ENCODE measurements at places on chromosomes 6 and 20.

DNA sequence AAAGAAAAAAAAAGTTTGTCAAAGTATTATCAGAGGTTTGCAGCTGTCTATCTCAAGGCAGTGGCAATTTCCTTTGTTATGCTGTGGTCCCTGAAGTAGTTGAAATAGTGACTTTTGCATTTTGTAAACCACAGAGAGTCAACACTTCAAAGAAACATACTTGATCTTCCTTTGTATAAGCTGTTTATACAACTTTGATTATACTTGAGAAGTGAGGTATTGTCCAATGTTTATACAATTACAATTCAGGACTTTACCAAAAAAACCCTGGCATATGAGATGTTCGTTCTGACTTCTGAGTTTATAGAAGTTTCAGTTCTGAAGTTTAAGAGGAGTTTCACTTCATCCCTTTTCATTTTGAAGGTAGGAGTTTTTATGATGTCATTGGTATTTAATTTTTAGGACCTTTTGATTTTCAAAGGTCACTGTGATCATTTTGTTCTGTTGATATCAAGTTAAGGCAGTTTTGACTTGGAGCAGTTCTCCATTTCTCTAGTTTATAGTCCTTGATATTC is 4.0 kb downstream of the STK4 start:
- DNase-seq = no peak

DNA sequence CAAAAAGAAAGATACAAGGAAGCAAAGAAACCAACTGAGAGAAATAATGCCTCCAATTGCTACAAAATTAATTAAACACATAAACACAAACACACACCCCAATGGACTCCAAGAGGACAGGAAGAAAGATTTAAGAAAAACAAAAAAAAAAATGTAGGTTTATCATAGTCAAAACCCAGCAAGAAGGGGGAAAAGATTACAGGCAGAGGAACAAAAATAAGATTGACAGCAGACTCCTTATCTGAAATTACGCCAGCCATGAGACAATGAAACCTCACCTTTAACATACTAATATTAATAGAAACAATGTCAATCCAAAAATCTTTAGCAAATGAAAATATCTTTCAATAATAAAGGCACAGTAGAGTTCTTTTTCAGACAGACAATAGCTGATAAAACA is 155.8 kb downstream of the RNGTT start:
- no peak for DNase-seq

DNA sequence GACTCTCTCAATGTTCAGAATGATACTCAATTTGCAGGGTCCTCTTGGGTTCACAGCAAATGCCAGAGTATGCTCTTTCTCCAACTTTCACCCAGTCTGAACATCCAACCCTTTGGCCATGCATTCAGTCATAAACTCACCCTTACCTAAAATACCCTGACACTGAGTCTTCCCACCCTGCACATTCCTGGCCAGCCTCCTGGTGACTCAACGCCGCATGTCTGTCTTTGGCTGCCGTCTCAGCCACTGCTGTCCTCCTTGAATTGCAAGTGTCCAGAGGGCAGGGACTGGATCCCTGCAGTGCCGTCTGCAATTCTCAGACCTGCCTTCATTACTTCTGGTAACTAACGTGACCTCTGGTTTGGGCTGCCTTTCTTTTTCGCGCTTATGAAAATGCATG is 593.4 kb downstream of the QKI start:
- no peak for DNase-seq

DNA sequence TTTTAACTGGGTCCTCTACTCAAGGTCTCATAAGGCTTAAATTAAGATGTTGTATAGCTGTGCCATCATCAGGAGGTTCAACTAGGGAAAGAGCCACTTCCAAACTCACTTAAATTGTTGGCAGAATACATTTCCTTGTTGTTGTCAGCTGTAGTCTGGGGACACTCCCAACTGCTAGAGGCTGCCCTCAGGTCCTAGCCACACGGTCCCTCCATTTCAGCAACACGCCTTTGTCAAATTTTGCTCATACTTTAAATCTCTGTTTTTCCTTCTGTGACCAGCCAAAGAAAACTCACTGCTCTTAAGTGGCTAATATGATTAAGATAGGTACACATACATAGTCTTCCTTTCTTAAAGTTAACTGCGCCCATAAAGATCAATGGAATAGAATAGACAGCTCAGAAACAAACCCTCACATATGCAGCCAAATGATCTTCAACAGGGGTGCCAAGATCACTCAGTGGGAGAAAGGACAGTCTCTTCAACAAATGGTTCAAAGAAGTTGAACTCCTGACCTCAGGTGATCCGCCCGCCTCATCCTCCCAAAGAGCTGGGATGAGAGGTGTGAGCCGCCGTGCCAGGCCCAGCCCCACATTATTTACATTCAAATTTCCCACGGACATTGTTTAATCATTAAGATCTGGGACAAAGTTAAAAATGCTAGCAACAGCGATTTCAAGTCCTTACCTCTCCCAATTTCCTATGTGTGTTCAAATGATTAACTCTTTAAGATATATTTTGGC is 76.4 kb upstream of the ELOVL5 start:
- DNase-seq = no peak

- DNase-seq = no peak
These were observed 91.7 kb upstream of the EPB41L1 start for GRCh38 chr20:36062799-36063198.

DNA sequence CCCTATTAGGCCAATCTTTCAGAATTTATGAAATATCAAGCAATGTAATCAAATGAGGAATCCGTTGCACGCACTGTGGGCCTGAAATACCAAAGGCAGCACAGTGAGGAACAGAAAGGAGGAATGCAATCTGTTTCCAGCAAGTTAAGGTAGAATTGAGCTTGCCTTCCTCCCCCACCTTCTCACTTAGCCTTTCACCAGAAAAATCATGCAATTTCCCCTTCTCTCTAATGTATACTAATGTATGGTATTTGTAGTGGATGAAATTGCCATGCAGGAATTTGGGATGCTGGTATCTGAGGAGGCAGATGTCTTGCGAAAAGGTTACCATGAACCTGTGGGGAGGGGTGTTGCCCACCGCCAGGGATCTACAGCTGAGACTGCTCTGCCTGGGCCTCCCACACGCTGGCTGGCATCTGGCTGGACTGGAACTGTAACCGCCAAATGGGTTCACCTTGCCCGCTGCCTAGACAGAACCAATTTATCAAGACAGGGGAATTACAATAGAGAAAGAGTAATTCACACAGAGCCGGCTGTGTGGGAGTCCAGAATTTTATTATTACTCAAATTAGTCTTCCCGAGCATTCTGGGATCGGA is 222.4 kb upstream of the MYLIP start:
- no peak for DNase-seq
